Hematopoietic multipotent progenitor cell treated with erythropoietin and hydrocortisone succinate and interleukin-3 and kit ligand, for 4 days (in vitro differentiated cells): ENCODE measurements at places on chromosomes 13 and 19.

- no peak for DNase-seq
Measured at GRCh38 chr13:25602176-25602575, 230.4 kb downstream of the ATP8A2 start.

- no peak for DNase-seq
Measured at GRCh38 chr13:27942972-27943371, 23.2 kb downstream of the PDX1 start.

DNA sequence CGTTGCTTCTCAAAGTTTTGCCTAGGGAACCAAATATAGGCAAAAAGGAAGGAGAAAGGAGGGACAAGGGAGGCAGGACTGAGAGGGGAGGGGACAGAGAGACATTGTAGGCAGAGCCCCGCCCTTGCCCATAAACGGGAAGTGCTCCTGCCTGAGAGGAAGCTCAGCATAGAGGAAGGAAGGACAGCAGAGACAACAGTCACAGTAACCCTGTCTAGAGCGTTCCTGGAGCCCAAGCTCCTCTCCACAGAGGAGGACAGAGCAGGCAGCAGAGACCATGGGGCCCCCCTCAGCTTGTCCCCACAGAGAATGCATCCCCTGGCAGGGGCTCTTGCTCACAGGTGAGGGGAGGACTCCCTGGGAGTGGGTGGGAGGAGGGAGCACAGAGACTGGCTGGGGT lies at the start of gene CEACAM21:
Gene CEACAM21, plus strand, starts transcription at position 169 of the 400 bp plus-strand sequence. Its CDS starts 109 bp downstream, at position 278.
- peak; percentile 91 for DNase-seq

- DNase-seq: no peak
Measured at GRCh38 chr19:38013913-38014580, 107.0 kb downstream of the SIPA1L3 start.

- no peak for DNase-seq
Measured at GRCh38 chr19:6057651-6058517, 52.4 kb downstream of the RFX2 start.

GRCh38 chr19:2261438-2262172 lies 5.4 kb upstream of the JSRP1 start:
- DNase-seq: peak; percentile 71

DNA sequence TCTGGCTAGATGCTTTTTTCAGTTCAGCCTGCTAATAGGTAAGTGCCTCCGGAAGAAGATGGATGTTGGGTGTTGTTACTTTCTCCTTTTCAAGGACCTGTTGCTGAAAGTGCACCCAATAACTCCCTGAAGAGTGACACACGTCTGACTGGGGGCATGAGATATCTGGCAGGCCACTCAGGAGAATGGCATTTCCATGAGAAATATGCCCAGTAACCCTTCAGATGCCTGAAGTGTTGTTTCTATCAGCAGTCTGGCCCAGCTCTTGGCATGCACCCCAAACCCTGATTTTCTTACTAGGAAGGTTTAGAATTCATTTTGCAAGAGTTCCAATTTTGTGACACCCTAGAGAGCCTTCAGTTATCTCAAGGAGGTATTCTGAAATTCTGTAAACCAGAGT lies 71.5 kb downstream of the ARHGAP35 start:
- no peak for DNase-seq

DNA sequence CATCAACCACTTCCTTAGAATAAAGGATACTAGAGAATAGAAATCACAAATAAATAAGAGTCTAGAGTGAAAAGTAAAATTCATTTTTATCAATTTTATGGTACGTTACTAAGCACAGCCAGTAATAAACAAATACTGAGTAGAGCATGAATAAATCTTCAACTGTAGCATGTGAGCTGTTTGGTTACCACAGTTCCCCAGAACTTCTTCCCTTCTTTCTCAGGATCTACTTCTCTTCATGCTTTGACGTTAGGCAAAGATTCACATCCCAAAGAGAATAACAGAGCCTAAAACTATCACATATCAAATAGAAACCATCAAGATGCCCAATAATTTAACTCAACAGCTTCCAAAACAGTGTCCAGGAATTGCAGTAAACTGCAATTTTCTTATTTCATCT lies 7.4 kb downstream of the RUBCNL start:
- DNase-seq: no peak

DNA sequence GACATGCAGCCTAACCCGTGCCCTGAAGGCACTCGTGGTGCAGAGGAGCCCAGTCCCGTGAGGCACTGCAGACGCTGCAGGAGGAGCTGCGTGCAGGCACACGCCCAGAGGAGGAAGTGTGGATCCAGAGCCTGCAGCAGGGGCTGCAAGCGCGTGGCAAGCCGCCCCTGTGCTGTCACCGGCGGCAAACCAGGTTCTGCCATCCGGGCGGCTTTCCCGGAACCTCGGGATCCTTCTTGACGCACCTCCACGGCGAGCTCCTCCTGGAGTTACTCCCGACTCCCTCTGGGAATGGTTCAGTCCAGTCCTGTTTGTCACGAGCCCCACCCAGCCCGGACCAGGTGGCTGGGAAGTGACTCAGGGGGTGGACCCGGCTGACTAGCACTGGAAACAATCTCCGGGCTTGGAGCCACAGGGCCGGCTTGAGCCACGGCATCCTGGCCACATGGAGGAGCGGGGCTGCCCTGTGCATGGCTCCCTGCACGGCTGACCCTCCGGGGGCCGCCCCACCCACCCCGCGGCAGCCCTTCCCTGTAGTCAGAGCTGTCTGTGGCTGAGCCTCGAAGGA lies 10.2 kb downstream of the DPP9 start:
- DNase-seq: no peak

- DNase-seq: peak; percentile 90
Measured at GRCh38 chr13:106566641-106567473, 1.1 kb downstream of the ARGLU1 start.

GRCh38 chr13:50129706-50130122 lies 114.5 kb downstream of the KCNRG start:
- no peak for DNase-seq

DNA sequence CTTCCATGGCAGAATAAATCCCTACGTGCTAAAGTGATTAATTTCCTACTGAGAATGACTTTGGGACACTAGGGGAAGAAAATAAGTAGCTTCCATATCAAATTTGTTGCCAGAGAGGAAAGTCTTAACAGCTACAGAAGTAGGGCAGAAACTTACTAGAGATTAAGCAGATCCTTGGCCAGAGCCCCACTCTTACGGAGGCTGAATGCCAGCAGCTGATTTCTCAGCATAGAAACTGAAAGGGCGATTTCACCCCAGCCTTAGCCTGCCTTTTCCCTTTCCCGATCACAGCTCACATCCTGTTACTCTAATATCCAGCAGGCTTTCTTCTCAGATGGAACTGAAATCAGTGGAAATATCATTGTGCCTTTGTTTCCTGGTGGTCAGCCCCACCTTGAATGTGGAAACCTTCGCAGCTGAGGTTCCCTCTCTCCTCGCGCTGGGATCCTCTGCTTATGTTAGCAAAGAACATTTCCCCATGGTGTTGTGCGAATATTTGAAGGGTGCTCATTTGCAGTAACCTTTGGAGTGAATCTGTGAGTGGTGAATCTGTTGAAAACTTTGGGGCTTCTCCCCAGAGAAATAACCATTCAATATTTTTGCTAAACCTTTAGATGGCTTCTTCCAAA lies 8.4 kb downstream of the FAM124A start:
- peak; percentile 15 for DNase-seq

GRCh38 chr13:30872685-30873461 lies 33.2 kb upstream of the MEDAG start:
- DNase-seq: peak; percentile 56

- peak; percentile 93 for DNase-seq
Measured at GRCh38 chr13:30307194-30307970, at the start of gene KATNAL1. TSS of gene KATNAL1 (minus strand) at chr13:30307551. CDS start at chr13:30283777, 23,774 bp downstream.

- no peak for DNase-seq
Measured at GRCh38 chr13:25180775-25181537, 8.9 kb upstream of the AMER2 start.

DNA sequence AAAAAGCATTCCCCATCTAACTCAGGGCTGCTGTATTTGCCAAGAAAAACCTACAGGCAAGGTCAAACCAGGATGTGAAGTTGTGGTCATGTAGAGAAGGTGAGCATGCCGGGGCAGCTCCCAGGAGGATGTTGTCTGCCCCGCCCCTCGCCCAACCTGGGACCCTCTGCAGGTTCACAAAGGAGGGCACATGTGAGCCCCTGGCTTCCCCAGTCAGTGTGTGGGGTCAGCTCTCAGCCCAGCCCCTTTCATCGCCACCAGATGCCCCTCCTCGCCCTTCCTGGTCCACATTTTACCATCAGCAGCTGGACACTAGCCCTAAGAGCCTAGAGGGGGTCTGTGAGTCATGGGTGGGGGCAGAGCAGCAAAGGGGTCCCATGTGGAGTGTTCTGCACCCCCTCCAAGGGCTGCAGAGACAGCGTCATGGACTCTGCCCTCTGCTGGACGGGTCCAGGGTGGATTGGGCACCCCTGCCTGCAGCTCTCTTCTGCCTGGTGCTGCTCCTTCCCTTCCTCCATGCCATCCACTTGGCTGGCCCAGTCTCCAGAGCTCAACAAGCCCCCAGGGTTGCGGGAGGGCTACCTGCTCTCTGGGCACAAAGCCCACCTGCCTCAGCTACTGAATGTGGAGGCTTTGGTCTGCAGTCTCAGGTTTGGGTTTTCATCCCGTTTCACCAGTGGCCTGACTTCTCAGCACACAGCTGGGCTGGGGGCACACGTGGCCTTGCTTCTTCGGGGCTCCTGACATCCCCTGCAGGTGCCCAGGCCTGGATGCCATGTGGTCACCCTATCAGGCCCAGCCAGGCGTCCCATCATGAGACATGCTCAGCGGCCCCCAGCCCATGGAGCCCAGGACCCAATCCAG lies 3.7 kb downstream of the PLEKHF1 start:
- DNase-seq: peak; percentile 47

DNA sequence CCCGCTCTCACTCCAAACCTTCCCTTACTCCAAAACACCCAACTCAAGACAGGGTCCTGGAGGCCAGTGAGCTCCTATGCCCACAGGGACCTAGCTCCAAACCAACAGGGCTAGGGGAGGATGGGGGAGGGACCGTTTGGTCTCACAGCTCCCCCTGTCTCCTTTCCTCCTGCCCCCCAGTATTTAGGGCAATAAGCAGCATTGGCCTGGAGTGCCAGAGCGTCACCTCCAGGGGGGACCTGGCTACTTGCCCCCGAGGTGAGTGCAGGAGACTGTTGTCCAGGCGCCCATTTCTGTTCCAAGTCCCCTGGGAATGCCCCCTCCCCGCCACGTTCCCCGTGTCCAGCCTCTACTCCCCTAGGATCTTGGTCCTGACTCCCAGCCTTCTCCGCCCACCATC lies 792 bp downstream of the RETN start:
- DNase-seq: no peak

GRCh38 chr13:26682606-26683005 lies 78.0 kb downstream of the GPR12 start:
- no peak for DNase-seq

GRCh38 chr13:78659450-78659730 lies 435 bp upstream of the OBI1 start:
- peak; percentile 28 for DNase-seq

- no peak for DNase-seq
Measured at GRCh38 chr19:35362261-35363000, 4.2 kb downstream of the FFAR3 start.

GRCh38 chr13:72384186-72384823 lies 343.1 kb downstream of the MZT1 start:
- peak; percentile 7 for DNase-seq

GRCh38 chr13:94251831-94252608 lies 227.5 kb downstream of the DCT start:
- no peak for DNase-seq

DNA sequence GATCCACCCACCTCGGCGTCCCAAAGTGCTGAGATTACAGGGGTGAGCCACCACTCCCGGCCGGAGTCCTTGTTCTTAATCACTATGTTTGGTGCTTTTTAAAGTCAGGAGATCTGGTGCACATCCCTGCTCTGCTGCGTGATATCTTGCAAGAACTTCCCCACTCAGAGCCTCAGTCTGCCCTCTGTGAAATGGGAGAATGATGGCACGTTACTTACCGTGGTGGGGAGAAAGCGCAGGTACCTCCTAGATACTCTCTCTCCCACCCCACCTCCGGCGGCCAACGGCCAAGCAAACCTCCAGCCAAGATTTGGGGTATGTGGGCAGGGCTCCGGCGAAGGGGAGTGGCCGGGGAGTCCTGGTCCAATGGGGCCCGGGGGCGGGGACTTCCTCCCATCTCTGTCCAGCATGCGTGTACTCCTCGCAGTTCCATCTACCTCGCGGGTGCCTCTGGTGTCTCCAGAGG lies at the start of gene RYR1:
Gene RYR1, plus strand, starts transcription at position 424 of the 466 bp plus-strand sequence. CDS start 139 bp downstream, outside the sequence.
- DNase-seq: peak; percentile 85

DNA sequence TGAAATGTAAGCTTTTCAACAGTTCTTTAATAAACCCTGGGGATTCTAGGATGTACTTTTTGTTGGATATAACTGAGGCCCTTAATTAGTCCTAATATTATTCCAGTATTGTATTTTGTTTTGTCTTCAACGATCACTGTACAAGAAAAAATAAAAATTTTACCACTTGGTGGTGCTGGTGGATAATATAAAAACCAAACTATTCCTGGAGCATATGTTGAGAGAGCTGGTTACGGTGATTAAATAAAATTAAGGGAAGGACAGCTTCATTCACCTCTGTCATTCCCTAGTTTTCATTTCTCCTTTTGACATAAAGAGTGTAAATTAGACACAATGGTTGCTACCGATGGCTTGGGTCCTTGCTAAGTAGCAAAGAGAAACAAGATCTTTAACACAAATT lies 598.6 kb upstream of the PCDH20 start:
- peak; percentile 32 for DNase-seq

DNA sequence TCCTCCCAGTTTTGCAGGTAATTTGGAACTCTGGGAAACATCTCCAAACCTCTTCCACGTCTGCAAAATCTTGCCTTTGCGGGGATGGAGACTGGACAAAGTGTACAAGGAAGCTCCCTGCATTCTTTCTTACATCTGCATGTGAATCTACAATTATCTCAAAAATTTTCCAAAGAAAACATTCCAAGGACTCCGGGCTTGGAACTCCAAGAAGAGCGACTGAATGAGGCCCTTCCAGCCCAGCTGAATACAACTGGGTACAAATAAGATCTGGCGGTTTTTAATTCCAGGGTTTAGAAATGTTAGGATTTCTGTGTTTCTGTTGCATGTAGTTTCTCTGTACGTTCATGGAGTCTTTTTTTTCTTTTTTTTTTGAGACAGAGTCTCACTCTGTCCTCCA lies 28.5 kb downstream of the EXOC3L2 start:
- DNase-seq: no peak

- DNase-seq: peak; percentile 61
Measured at GRCh38 chr19:47280183-47280797, 5.6 kb downstream of the INAFM1 start.
